Stimulated activated CD8-positive, alpha-beta memory T cell treated with anti-CD3 and anti-CD28 coated beads, Interleukin-2, amount 100 ng/mL, for 1 hour (primary cell): ENCODE measurements at places on chromosomes 11 and 22.

DNA sequence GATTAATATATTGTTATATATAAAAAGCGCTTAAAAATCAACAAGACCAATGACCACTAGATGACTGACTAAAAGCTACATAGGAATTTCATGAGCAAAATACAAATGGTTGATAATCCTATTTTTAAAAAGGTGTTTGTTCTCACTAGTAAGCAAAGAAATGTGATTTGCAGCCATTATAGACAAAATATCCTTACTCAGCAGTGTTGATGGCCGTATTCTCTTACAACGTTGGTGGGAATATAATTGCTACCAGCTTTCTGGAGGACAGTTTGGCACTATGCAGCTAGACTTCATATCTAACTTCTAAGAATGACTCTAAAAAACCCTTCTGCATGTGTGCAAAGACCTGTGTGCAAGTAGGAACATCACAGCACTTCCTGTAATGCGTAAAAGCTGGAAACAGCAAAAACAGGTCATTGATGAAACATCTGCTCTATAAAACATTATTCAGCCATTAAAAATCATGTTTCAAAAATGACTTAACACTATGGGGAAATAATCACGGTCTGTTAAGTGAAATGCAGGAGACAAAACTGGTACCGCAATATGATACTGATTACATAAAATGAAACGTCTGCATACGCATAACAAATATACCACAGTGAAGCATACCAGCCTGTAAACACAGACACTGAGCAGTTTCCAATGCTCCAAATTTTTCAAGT, 70.1 kb upstream of the LINC01488 start:
- DNase-seq, result no peak

GRCh38 chr22:43477966-43478365, 66.2 kb downstream of the MPPED1 start:
- no peak for DNase-seq

DNA sequence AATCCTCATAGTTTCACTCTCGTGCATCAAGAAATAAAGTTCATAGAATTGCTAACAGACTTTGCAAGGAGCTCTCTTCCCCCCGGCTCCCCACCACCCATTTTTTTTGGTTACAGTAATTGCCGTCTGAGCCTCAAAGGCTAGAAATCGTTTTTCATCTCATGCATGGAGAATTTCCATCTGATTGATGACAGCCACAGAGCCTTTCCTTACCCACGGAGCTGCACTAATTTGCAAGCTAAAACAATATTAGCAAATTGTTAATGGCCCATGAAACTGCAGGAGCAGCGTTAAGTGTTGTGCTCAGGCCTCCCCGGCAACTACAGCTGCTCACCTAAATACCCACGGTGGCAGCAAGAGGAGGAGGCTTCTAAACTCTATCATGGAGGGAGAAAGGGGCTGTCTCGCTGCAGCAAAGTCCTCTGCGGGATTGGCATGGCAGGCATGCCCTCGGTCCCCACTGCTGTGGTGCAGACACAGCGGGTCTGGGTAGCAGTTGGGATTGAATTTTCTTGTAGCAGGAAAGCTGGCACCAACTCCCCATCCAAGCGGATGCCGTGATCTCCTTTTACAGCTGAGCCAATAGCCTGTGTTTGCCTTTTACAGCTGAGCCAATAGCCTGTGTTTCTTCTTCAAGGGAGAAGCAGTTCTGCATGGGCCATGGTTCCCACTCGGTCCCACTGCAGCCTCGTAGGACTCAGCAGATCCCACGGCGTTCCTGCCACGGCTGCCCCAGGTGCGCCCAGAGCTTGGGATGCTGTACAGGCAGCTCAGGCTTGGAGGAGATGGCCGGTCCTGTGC, 412.3 kb downstream of the BRD1 start:
- no peak for DNase-seq

DNA sequence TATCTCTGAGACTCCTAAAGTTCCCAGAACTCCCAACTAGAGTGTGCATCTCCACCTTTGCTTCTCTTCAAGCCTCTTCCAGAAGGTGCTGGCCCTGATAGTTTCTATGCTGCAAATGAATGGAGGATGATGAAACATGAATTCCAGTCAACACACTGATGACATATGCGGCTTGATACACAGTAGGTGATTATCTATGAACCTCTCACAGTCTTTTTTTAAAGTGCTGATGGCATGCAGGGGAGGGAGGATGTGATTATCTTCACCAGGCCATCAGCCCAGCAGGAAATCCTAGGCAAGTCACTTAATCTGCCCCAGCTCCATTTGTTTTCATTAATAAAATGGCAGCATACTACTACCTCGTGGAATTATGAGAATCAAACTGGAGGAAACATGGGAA, 548.5 kb downstream of the SOX6 start:
- DNase-seq, result no peak

GRCh38 chr11:12144330-12145174, 34.2 kb downstream of the MICAL2 start:
- no peak for DNase-seq

DNA sequence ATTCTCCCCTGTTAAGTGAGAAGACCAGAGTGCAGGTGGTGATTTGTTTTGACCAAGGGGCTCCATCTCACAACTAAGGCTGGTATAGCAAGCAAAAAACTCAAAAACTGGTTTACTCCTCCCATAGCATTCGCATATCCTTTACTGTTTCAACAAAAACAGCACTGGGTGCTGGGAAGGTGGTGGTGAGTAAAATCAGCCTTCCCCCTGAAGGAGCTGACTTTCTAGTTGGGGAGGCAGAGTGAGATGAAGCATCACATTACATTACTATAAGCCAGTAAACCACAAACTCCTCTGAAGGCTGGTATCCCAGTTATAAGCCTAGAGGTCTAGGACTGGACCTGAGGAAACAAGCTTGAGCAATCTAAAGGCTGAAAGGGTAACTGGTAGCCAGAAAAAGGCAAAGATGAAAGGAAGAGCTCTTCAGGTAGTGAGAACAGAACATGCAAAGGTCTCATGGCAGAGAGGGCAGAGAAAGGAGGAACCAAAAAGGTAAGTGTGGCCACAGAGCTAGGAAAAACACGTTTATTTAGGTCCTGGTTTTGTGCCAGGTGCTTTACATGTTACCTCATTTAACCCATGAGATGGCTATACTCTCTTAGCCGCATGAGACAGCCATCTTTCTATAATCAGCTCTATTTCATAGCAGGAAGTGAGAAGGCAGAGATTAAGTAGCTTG, 22.3 kb downstream of the TMEM123 start:
- DNase-seq, result no peak

DNA sequence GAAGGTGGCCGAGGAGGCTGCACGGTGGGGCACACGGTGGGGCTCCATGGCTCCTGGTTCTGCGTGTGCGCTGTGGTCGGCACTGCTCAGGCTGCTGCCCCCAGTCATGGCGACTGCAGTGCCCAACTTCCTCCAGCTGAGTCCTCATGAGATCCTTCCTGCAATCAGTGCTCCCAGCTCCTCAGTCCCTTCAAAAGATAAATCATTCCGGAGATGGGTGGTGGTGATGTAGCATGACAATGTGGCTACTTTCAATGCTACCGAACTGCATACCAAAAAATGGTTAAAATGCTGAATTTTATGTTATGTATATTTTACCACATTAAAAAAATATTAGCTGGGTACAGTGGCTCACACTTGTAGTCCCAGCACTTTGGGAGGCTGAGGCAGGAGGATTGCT, 14.1 kb upstream of the VPREB1 start:
- DNase-seq, result no peak

- DNase-seq, result no peak
These were observed 278.1 kb downstream of the SWAP70 start for GRCh38 chr11:9941991-9942390.

DNA sequence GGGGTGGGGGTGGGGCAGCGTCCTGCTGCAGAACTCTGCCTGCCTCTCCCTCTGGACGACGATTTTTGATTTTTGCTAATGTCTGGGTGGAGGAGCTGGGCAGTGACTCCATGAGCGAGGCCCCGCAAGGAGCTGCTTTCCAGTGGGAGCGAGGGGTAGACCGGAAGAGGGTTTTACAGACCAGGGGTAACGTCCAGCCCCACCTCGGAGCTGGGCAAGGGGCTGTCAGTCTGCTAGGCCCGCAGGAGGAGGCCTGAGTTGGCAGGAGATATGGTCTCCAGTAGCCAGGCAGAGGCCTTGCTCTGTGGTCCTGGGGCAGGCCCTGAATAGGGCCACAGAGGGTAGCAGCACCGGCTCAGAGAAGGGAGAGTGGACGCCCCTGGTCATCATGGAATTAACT, 9.0 kb downstream of the MAPK8IP2 start:
- no peak for DNase-seq

DNA sequence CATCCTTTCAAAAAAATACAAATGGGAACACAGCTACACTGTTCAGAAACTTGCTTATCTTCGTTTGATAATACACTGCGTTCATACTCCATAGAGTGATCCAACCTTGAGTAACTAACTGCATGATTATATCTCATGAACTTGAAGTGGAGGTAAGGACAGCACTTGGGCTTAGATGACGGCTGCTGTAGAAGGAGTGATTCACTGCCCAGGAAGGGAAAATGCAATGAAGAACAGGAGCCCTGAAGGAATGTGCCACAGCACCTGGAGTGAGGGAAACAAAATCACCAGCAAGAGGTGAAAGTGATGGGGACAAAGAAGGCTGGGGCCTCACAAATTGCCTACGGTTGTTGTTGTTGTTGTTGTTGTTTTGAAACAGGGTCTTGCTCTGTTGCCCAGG, 44.1 kb upstream of the SC5D start:
- DNase-seq, result no peak

DNA sequence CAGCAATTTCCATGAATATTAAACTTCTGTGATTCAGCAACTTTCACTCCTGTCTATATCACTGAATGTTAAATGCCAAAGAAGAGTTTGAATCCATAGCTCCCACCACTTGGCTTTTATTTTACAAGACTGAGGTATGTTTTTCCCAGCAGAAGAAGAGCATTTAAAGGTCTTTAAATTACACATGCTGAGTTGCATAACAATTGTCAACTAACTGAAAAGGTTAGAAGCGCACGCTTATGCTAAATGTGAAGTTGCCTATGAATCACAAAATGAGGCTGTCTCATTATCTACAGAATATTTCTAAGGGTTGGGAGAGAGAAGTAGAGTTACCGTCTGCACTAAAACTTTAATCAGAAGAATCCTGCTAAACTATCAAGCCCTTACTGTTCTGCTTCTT, 1086.3 kb downstream of the FAM181B start:
- no peak for DNase-seq

GRCh38 chr11:46761807-46762206, 42.8 kb downstream of the F2 start:
- no peak for DNase-seq

DNA sequence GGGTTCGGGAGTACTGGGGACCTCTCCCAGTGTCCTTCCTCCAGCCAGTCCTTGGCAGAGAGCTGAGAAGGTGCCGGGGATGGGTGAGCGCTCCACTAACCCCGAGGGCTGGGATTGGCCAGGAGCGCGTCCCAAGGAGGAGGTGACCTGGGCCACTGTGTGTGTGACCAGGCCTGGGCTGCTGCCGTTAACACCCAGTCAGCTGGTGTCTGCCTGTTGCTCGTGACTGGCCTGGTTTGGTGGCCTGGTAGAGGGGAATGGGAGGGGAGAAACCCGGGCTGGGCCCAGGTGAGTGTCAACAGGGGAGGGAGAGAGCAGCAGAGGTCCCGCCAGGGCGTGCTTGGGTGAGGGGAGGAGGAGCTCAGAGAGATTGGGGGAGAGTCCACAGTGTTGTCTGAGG, 29.9 kb upstream of the GRAMD4 start:
- DNase-seq, result no peak

GRCh38 chr11:14054116-14055107, 91.9 kb downstream of the SPON1 start:
- no peak for DNase-seq

GRCh38 chr11:66462010-66462409, 4.7 kb upstream of the PELI3 start:
- DNase-seq, result no peak

GRCh38 chr22:42758931-42759629, 38.4 kb upstream of the A4GALT start:
- no peak for DNase-seq

DNA sequence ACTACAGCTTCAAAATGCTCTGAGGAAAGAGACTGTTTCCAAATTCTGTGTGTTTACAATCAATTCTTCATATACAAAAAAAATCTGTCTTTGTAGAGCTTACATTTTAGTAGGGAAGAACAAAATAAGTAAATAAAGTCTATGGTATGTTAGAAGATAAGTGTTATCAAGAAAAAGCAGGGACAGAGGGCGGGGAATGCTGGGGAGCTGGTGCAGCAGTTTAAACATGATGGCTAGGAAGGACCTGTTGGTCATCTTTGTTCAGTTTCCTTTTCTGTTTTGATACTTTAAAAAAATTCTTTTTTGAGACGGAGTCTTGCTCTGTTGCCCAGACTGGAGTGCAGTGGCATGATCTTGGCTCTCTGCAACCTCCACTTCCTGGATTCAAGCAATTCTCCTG, 16.1 kb downstream of the TMEM25 start:
- DNase-seq, result no peak

DNA sequence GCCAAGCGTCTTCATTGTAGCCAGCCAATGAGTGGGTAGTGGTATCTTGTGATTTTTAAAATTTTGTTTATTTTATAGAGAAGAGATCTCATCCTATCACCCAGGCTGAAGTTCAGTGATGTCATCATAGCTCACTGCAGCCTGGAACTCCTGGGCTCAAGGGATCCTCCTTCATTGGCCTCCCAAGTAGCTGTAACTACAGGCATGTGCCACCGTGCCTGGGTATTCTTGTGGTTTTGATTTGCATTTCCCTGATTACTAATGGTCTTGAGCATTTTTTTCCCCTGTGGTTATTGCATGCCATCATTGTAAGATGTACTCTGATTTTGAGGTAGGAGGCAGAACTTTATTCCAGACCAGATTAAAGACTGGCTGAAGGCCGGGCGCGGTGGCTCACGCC, 2.4 kb upstream of the DENND6B start:
- no peak for DNase-seq

- DNase-seq, result no peak
These were observed 273.3 kb upstream of the C11orf87 start for GRCh38 chr11:109148669-109149068.

- peak; percentile 36 for DNase-seq
These were observed 772 bp downstream of the C22orf15 start for GRCh38 chr22:23763579-23763945.

DNA sequence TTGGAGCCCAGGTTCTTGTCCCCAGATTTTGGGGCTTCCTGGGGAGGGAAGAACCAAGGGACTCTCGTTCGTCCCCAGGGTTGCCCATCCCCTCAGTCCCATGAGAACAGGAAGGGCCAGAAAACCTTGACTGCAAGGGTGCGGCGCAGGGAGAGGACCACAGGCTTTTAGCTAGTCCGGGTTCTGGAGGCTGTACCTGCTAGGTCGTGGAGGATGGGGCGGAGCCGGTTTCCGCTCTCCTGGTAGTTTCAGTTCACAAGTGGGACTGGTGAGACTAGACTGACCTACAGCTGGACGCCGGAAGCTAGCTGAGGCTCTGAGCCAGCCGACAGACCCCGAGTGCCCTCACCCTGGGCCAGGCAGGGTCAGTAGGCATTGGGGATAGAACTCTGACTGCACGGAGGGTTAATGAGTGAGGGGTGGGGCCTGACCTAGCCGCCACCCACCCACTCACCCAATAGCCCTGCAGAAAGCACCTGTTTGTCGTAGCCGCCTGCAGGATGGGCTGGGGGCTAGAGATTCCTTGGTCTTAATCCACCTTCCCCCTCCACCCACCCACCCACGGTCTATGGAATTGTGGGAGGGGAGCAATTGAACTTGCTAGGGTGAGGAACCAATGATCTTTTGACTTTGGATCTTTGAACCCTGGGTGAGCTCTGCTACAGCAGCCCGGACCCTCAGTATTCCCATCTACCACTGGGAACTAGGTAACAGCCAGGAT, 1.5 kb downstream of the MAFF start:
- DNase-seq, result no peak
